ENCODE measurements at places on chromosomes 7 and 10. TPM values are rescaled to one million over a fixed set of nuclear protein-coding genes. Genes with fewer than 3 reads are reported as not detected.

Gene TMEM213
- not detected for total RNA-seq

Gene NPSR1
- not detected for total RNA-seq

Gene VWDE
- total RNA-seq, result 6.3 TPM

Gene TFAM
- total RNA-seq, result 74.8 TPM

Gene EGR2
- total RNA-seq, result 54.5 TPM

Gene PANK1
- total RNA-seq, result 4.4 TPM

Gene GPR15LG
- total RNA-seq, result not detected

Gene MYL10
- not detected for total RNA-seq

Gene OR2A42
- not detected for total RNA-seq

Gene TMEM140
- 13.6 TPM for total RNA-seq

Gene ACHE
- not detected for total RNA-seq

Gene HTR5A
- total RNA-seq, result not detected

Gene LRIT1
- not detected for total RNA-seq

Gene OR2A5
- not detected for total RNA-seq

Gene TFR2
- 13.1 TPM for total RNA-seq

All from activated naive CD4-positive, alpha-beta T cell treated with anti-CD3 and anti-CD28 coated beads, Interleukin-2, amount 50 U/mL, for 72 hours (primary cell).